Bronchial epithelial cell (primary cell): ENCODE measurements at places on chromosomes 11 and 22. TPM values are rescaled to one million over a fixed set of nuclear protein-coding genes. Genes with fewer than 3 reads are reported as not detected.

BIK gene
- total RNA-seq: 56.8 and 66.6 TPM in 2 replicates

LGALS12 gene
- total RNA-seq: not detected in 2 replicates

PATE4 gene
- total RNA-seq: not detected in 2 replicates

KREMEN1 gene
- total RNA-seq: 5.8 and 15.9 TPM in 2 replicates

GVQW3 gene
- total RNA-seq: 0.26 TPM in 2 replicates

DNA sequence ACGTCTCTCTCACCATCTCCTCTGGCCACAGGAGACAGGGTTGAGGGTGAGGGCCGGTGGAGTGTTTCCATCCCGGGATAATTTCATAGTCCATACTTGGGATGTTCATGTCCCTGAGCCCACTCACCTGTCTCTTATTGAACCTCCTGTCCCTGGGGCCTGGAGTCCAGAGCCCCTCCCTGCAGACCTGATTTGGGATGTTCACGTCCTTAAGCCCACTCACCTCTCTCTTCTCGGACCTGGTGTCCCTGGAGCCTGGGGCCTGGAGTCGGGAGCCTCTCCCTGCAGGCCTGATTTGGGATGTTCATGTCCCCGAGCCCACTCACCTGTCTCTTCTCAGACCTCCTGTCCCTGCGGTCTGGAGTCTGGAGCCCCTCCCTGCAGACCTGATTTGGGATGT is 868.2 kb downstream of the BRD1 start:
- DNase-seq: no peak

GRCh38 chr11:40986320-40986719 is 473.1 kb downstream of the LRRC4C start:
- peak; percentile 64 for DNase-seq
